ENCODE measurements at places on chromosomes 5 and 9.
A peak's percentile ranks its signal among the peaks of the same experiment; 100 is the strongest.

GRCh38 chr9:127943731-127944144 lies 6.1 kb upstream of the DPM2 start:
- DNase-seq, result peak; percentile 82

DNA sequence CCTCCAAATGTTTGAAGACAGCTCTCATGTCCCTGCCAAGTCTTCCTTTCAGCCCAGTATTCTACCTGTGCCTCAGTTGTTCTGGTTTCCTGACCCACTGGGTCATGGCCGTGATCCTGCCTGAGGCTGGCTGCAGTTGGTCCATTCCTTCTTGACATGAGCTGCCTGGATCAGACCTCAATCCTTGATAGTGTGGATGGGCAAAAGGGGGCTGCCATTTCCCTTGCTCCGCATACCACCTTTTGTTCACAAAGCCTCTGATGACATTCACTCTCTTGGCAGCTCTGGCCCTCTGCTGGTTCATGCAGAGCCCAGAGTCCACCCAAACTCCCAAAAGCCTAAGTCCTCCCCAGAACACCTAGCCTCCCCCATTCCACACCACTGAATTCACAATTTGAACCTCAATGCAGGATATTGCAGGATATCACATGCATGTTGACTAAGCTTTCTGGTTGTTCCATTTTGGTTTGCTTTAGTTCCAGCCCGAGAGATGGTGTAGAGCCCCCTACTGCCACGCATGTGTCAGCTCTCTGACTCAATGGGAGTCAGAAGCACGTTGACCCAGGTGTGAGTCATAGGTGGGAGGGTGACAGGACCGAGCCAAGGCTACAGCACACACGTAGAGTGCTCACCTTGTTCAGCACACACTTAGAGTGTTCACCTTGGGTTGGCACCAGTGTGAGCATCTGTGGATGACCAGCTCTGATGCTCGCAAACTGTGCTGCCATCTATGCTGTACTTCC lies 137.2 kb downstream of the MTX3 start:
- DNase-seq, result peak; percentile 15

GRCh38 chr5:173909199-173909598 lies 21.1 kb downstream of the CPEB4 start:
- no peak for DNase-seq

DNA sequence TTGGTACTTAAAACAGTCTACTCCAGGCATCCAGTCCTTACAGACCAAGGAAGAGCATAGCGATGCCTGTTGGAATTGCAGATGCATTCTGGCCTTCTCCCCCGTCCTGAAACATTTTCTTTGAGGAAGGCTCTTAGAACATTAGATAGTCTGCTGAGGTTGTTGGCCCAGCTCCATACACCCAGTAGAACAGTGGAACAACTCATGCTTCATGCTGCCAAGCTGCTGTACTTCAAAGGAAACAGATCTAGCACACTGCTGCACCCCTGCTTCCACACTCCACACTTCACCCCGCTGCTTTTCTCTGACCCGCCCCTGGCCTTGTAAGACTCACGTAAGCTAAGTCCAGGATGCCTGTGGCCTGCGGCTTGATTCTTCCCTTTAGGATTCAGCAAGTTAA lies 33.4 kb upstream of the NCS1 start:
- no peak for DNase-seq

DNA sequence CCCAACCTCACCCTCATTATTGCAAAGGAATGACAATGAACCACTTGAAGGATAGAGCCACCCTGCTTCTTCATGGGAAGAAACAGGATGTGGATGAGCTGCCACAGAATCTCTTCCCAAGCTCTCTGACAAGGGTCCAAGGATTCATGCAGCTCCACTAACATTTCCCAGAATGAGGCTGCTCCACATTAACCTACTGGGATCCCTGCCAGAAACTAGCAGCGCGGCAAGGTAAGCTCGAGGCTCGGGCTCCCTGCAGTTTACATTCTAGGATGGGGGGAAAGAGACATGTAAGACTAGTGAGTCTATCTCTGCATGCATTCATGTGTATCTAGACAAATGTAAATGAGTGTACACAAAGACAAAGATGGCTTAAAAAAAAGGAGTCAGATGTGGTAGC lies 12.1 kb downstream of the DCAF12 start:
- no peak for DNase-seq

DNA sequence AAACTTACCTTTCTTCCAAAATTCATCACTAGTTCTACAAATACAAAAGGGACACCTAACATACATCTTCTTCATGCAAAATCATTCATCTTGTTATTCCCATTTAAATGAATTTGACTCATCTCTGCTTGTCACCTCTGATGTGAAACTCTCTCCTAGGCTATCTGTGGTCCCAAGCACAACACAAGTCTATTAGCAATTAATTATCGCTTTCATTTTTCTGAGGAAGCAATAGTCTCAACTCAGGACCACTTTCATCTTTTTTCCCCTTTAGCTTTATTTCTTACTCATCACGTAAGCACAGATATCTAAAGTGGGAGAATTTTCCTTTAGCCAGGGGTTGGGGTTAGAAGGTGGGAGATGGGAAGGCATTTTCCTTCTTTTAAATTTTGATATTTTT lies 131.9 kb downstream of the ST8SIA4 start:
- no peak for DNase-seq

GRCh38 chr5:141547488-141547887 lies 58.6 kb downstream of the PCDHGC5 start:
- DNase-seq, result no peak

DNA sequence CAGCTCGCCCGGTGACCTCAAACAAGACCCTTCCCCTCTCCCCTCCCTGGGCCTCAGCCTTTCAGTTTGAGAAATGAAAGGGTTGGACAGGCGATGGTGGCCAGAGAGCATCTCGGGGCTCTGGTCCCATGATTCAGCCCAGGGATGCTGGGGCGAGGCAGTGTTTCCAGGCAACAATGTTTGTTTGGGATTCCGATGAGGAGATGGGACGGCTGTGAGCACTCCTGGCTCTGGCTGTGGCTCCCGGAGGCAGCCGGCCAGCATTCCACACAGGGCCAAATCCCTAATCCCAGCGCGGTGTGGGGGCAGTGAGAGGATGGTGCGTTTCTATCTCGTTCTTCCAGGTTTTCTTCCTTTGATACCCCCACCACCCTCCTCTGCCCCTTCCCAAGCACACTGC lies 66.0 kb downstream of the HMCN2 start:
- no peak for DNase-seq
